Activated CD8-positive, alpha-beta T cell treated with anti-CD3 and anti-CD28 coated beads for 36 hours (primary cell): ENCODE measurements at places on chromosomes 5 and 9.
A peak's percentile ranks its signal among the peaks of the same experiment; 100 is the strongest.

GRCh38 chr5:81183811-81184748 lies 49.0 kb upstream of the CKMT2 start:
- no peak for DNase-seq

GRCh38 chr9:23434654-23435053 lies 391.4 kb downstream of the ELAVL2 start:
- no peak for DNase-seq

GRCh38 chr9:112917987-112918362 lies 27.3 kb upstream of the SLC46A2 start:
- DNase-seq = no peak

GRCh38 chr5:431001-431710 lies 11.8 kb upstream of the EXOC3 start:
- peak; percentile 58 for DNase-seq

- DNase-seq = no peak
Measured at GRCh38 chr9:113428062-113428615, 17.6 kb downstream of the C9orf43 start.

GRCh38 chr5:131718487-131719014 lies 78.3 kb downstream of the FNIP1 start:
- DNase-seq = no peak

DNA sequence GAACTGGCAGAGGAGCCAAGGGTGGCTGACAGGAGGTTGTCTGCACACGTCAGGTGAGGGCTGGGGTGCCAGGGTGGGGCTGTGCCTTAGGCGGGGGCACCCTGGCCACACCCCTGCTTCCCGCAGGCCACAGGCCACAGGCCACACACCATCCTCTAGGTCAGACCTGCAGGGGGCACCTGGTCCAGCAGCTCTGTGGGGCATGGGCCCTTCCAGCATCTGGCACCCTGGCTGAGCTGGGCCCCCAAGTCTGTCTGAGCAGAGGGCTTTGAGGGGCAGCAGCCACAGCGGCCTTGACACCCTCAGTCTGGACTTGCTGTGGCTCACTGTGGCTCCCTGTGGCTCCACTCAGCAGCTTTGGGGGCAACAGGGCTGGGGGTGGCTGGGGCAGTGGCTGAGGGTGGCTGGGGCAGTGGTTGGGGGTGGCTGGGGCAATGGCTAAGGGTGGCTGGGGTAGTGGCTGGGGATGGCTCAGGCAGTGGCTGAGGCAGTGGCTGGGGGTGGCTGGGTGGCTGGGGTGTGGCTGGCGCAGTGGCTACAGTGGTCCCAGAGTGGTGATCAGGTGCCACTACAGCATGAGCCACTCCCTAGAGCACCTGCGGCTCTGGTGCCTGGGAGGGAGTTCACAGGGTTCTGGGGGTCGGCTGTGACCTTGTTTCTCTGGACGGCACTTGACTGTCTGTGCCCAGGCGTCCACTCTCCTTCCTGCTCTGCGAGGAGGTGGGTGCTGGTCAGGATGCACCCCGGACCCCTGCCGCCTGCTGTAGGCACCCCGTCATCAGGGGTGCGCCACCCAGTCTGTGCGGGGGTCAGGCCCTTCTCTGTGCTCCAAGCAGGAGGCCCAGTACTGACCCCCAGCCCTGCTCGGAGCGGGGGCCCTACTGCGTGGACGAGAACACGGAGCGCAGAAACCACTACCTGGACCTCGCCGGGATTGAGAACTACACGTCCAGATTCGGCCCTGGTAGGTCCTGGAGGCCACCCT lies 27.1 kb downstream of the NKD2 start:
- DNase-seq = no peak

DNA sequence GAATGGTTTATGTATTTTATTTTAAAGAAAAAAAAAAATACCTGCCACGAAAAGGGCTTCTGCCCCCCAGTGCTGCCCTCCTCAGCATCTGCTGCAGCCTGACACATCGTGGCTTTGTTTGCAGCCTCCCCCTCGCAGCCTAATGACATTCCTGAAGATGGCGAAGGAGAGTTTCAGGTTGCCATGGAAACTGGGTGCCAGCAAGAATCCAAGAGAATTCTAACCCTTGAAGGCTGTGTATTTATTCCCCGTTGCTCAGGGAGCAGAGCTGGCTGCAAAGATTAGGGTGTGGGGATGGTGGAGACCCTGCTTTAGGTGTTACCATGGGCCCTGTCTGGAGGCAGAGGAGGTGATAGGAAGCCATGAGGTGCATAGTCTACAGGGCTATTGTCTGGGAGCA lies 126.6 kb downstream of the NSG2 start:
- DNase-seq = no peak

- peak; percentile 70 for DNase-seq
Measured at GRCh38 chr5:127029581-127030258, 638 bp downstream of the MARCHF3 start.

- no peak for DNase-seq
Measured at GRCh38 chr9:109953300-109953699, 173.3 kb downstream of the PALM2AKAP2 start.

DNA sequence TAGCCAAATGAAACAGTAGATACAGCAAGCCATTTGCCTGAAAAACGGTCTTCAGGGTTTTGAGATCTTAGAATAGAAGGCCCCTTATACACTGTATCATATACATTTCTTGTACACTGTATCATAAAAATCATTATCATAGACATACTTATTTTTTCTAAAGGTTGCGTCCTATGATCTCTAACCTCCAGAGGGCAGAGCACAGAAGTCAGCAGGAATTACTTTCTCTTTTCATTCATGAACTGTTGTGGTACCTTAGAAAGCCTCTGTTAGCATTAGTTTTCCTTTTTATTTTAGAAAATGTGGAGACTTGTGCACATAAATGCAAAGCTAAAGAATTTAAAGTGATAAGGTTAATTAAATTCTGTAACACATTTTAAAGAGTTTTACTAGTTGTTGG lies 115.4 kb downstream of the OXCT1 start:
- no peak for DNase-seq

DNA sequence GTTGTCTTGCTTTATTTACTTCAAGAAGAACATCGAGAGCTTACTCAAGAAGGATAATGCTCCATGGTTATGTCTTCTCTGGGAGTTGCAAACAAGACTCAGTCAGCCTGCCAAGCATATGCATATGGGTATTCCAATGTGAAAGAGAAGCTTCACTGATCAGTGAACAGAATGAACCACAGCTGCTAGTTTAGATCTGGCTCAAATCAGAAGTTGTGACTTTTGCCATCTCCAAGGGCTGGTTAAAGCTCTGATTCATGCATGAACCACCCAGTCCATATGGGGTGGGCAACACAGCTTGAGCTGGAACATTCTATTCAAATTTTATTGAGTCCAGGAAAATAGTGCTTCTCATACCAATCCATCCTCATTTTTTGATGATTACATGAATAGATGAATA lies 50.0 kb downstream of the ATPSCKMT start:
- no peak for DNase-seq

GRCh38 chr9:91789941-91790340 lies 160.1 kb downstream of the ROR2 start:
- DNase-seq = no peak

DNA sequence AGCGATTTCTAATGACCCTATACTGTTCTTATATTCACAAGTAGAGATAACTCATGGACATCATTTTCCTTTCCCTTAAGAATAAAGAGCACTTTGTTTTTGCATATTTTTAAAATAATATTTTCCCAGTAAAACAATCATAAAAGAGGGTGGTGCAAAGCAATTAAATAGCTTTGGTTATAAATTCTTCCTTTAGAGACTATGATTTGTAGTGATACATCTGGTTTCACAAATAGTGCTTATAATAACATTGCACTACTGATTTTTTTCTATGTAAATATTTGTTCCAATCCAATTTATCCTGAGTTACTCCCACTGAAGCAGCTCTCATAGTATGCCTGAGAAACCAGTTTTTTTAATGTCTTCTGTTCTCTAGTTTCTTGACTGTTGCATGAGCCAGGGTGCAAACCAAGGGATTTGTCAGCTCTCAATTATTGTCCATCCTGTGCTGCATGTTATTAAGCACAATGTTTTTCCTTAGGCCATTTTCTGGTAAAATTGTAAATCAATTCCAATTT lies 74.7 kb downstream of the LURAP1L start:
- no peak for DNase-seq

- DNase-seq = no peak
Measured at GRCh38 chr9:98875536-98875935, 68.1 kb downstream of the GALNT12 start.

DNA sequence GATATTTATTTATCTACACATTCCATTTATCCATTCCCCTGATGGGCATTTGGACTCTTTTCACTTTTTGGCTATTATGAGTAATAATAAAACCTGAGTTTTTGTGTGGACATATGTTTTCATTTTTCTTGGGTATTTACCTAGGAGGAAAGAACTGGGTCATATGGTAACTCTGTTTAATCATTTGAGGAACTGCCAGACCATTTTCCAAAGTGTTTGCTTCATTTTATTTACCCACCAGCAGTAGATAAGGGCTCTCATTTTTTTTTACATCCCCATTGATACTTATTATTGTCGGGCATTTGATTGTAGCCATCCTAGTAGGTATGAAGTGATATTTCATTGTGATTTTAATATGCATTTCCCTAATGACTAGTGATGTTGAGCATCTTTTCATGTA lies 7.7 kb upstream of the PTPDC1 start:
- DNase-seq = no peak

GRCh38 chr5:8516356-8516755 lies 647.4 kb downstream of the MTRR start:
- no peak for DNase-seq

DNA sequence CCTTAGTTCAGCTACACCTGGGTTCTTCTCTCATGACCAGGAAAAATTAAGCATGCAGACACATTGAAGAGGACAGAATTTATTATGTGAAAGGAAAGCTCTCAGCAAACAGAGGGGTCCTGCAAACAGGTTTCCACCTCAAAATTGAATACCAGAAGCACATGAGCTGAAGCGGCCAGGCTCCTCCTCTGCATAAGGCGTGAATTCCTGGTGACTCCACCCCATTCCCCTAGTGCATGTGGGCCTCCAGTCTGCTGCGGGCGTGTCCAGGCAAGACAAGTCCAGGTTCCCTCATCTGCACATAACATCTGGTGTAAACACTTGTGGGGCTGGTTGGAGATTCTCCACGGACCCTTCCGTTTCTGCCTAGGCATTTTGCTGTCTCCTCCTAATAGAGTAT lies 1156.4 kb downstream of the FOXD4L5 start:
- no peak for DNase-seq

DNA sequence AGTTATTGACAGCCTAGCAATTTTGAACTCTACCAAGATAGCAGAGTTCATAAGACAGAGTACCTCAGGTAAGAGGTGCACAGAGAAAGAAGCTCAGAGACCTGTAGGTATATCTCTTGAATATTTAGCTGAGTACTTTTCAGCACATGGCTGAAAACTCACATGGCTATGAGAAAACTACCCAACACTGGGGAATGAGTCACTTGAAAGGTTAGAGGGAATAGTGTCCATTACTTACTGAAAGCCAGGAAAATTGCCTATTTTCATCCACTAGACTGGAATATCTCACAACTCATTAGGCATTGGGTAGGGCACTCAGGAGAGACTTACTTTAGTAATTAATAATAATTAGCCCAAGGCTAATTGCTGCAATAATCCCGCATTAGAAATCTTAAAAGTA lies 8.3 kb downstream of the TSLP start:
- no peak for DNase-seq

DNA sequence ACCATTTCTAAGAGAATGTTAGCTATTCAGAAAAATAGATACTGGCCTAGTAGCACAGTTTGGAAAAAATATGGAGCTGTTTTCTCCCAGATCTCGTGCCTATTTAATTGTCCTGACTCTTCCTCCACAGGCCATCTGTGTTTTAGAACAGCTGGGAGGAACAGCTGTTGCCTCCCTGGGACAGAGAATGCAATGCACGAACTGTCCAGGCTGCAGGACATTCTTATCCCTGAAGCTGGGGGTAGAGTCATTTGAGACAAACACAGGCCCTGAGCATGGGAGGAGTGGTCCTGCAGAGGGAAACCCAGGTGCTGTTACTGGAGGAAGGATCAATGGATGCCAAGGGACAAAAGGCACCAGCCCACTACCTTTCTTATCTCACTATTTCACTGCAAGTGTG lies 20.9 kb upstream of the SPARC start:
- DNase-seq = no peak

- no peak for DNase-seq
Measured at GRCh38 chr9:12712532-12712931, 19.3 kb downstream of the TYRP1 start.

DNA sequence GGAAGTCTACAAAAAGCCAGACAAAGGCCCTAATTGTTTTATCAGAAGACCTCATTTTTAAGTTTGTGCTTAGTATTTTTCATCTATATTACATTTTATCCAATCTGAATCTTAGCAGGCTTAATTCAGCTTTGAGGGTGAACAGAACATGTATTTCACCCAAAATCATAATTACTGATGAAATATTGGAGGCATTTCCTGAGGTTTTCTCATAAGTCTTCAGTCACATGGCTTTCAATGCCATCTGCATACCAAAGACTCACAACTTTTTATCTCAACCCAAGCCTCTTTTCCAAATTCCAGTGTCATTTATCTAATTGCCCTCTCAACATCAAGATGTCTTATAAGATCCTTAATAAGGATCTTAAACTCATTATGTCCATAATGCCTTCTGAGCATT lies 150.8 kb downstream of the TTC39B start:
- DNase-seq = no peak

GRCh38 chr9:96071815-96072124 lies 196.3 kb downstream of the ERCC6L2 start:
- DNase-seq = no peak

GRCh38 chr5:142286111-142286510 lies 38.7 kb downstream of the SPRY4 start:
- no peak for DNase-seq

- DNase-seq = no peak
Measured at GRCh38 chr5:6251565-6252102, 126.7 kb downstream of the MED10 start.

GRCh38 chr9:128191406-128192046 lies at the start of gene CIZ1:
TSS of gene CIZ1 (minus strand) at chr9:128191572. CDS start at chr9:128190857, 715 bp downstream.
- DNase-seq = peak; percentile 76

GRCh38 chr9:19180991-19181390 lies 49.5 kb upstream of the DENND4C start:
- DNase-seq = no peak

DNA sequence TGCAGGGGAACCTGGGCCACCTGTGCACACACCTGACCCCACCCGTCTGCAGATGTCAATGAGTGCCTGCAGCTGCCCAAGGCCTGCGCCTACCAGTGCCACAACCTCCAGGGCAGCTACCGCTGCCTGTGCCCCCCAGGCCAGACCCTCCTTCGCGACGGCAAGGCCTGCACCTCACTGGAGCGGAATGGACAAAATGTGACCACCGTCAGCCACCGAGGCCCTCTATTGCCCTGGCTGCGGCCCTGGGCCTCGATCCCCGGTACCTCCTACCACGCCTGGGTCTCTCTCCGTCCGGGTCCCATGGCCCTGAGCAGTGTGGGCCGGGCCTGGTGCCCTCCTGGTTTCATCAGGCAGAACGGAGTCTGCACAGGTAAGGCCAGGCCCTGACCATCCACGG lies 14.5 kb upstream of the ASS1 start:
- no peak for DNase-seq

DNA sequence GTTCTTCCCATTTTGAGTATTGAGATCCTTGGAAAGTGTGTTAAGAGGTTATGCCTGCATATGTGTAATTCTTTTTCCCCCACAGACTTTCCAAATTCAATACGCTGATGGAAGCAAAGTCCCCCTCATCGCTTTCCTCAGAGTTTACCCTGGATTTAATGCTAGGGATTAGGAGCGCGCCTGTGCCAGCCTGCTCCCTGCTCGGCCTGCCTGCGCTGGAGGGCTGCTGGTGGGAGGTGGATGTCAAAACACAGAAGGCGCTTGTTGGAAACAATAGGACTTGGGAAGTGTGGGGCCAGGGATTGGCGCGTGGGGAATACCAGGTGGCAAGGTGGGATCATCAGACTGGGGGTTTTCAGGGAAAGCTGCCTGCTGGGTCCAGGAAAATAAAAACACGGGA lies 39.8 kb upstream of the PTCH1 start:
- no peak for DNase-seq
